NCI-H2081 (cell line): ENCODE measurements at places on chromosomes 2 and 18.
A peak's percentile ranks its signal among the peaks of the same experiment; 100 is the strongest.

DNA sequence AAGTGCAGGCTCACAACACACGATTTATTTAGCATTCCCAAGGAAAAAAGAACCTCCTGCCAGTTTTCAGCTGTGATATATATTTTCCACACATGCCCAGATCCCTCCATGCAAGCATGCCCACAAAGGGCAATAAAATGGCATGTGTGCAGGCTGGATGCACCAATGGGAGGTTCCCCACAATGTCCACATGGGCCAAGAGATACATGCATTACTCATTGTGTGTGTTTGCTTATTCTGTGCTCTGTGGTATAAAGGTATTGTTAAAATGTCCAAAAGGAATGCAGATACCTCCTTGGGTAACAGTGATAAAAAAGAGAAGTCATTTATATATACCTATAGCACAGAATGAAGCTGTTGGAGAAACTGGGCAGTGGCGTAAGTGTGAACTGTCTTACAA is 207.4 kb downstream of the FHOD3 start:
- DNase-seq: no peak

DNA sequence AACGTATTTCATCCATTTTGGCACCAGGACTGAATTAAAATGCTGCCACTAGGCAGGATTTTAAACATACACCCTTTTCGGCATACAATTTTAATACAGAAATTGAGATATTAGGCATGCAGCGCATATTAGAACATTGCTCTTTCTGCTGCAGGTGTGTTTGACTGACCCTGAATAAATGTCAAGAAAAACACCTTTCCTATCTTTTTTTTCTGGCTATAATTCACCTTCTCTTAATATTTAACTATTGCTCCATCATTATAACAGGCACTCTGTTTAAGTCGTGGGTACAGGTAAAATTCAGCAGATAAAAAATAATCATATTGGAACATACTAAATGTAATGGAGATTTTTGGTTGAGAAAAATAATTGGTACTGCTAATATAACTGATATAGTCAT is 905.9 kb downstream of the NRXN1 start:
- no peak for DNase-seq

DNA sequence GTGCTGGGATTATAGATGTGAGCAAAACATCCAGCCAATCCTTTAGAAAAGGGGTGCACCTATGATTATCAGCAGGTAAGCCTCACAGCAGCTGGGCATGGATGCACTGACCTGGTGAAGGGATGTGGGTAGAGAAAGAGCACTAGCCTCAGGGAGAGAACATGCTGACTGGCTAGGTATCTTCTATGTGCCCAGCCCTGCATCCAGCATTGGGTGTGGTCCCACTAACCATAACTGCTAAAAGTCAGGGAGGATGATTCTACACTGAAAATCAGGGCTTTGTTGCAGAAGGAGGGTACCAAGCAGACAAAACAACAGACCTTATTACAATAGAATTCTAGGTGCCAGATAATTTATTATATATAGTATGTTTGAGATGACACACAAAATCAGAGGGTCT is 21.1 kb upstream of the RGPD8 start:
- DNase-seq: no peak

DNA sequence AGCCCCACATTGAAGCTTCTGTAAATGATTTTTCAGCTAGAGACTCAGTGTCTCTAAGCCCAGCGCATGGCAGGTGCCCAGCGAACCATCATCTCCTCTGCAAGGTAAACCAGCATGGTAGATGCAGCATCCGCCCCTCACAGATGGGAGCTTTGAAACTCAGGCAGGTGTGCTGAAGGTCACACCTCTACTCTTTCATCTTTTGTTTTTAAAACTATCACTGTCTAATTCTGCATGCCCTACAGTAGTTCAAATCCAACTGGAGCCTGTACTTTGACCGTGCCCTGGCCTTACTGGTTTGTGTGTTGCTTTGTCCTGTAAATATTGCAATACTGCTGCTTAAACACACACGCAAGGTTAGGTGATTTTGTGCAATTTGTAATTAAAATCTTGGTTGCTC is 831.1 kb downstream of the GALR1 start:
- no peak for DNase-seq

DNA sequence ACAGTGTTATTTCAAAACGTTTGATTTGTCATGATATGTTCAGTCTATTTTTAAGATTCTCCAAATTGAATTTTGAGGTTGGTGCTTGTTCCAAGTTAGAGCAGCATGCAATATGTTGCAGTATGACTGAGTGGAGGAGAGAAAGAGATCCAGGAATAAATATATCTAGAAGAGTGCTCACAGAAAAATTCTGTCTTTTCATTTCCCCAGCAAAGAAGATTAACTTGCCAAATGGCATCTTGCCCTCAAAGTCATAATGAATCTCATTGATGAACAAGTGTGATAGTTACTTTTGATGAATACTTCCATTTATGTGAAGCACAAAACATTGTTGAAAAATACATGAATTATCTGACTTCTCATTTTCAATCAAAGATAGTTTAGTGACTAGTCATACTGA is 95.9 kb downstream of the KCNJ3 start:
- DNase-seq: no peak

DNA sequence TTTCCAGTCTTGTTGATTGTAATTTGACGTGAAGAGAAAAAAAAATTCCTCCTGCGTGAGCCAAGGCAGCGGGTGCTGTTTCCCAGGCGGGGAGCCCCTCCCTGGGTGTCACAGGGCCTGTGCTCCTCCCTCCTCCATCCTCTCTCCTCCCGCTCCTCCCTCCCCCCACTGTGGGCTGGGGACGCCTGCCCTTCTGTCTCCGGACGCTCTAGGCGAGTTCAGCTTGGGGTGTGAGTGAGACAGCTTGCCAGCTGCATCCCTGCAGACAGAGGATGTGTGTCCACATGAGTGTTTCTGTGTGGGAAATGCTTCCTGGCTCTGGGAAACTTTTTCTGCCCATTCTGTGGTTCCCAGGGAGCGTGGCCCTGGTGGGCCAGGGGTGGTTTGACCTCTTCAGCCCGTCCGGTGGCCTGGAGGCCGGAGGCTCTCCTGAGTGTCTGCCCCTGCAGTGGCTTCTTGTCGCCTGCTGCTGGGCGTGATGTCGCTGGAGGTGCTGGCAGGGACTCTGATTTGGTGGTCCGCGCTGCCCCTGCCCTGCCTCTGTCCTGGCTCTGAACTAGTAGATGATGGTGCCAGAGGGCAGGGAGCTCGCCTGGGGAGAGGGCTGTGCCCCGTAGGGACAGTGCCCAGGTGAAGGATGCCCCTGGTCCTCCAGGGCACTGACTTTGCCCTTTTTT is 96.4 kb downstream of the USP40 start:
- peak; percentile 41 for DNase-seq

GRCh38 chr2:866887-867286 is 83.8 kb upstream of the SNTG2 start:
- DNase-seq: no peak

- no peak for DNase-seq
These were observed 50.6 kb upstream of the OSR1 start for GRCh38 chr2:19409046-19409445.

- no peak for DNase-seq
These were observed 417.1 kb upstream of the CDH2 start for GRCh38 chr18:28594034-28594433.

- DNase-seq: no peak
These were observed 36.8 kb upstream of the AQP4 start for GRCh38 chr18:26902291-26902690.

DNA sequence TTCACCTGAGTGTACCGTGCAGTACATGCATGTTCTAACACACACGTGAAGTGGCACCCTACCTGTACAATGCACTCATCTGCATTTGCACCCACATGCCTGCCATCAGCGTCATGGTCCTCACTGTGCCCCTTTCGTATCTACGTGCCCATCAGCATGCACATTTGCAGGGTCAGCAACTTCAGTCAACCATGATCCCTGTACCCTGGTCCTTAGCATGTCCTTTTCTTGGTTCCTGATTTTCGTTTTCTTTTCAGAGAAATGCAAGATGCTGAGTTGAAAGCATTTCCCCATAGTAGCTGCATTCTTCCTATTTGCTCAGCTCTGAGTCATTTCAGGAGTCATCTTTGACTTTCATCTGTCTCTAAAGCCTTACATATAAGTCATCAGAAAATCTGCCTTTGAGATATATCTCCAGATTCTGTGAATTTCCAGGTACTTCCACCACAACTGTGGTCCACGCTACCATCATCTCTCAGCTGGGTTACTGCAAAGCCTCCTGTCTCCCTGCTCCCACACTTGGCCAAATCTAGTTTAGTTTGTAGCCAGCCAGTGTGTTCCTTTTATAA is 14.7 kb upstream of the PUM2 start:
- no peak for DNase-seq

DNA sequence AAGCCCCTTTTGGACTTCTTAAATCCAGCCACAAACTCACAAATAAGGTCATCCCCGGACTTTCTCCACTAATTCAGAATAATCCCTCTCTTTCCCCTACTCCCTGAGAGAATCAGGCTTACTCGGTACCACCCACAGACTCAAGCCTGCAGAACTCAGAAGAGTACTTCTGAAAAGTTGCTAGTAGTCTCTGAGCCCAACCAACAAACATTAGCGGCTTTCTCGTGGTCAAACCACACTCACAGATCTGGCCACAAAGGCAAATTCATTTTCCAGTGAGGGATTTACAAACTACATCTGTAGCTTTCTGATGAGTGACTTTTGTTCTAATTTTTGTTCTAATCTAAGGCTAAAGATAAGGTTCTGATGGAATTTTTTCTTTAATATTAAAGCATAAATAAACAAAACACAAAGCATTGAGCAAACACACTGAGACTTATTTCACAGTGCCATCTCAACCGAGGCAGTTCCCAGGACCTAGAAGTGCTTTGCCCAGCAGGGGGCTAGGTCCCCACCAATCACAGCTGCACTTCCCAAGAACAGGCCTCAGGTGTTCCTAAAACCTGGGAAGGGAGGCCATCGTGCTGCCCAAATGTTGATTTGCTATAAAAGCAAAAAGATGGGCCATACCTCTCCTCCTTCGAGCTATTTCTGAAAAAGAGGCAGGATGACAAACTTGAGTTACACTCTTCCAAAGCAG is 110.7 kb downstream of the COLEC12 start:
- no peak for DNase-seq

GRCh38 chr2:99706735-99707134 is 216.9 kb upstream of the REV1 start:
- DNase-seq: no peak

- DNase-seq: no peak
These were observed 61.0 kb downstream of the DAW1 start for GRCh38 chr2:227932403-227932802.

DNA sequence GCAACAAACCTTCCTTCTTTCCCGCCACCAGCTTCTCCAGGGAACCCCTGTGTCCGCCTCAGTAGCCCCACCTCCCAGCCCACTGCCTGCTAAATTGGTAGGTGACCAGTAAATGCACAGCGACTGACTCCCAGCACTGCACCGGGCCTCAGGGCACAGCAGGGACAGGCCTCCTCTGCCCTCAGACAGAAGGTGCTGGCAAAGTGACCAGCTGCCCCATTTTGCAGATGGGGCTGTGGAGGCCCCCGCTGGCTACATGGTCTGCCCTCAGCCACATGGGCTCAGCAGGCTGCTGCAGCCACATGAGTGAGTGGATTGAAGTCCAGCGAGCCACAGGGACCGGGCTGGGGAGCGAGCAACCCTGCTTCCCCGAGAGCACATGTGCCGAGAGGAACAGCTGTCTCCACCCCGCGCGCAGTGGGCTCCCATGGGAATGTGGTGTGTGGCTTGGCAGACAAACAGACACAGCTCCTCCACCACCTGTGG is 7.8 kb upstream of the NPPC start:
- DNase-seq: no peak

GRCh38 chr2:229732897-229733296 is 18.5 kb upstream of the DNER start:
- DNase-seq: no peak

GRCh38 chr2:231682603-231683291 is 25.6 kb upstream of the PTMA start:
- DNase-seq: peak; percentile 66

GRCh38 chr2:101710471-101711318 is 13.2 kb downstream of the MAP4K4 start:
- DNase-seq: no peak

DNA sequence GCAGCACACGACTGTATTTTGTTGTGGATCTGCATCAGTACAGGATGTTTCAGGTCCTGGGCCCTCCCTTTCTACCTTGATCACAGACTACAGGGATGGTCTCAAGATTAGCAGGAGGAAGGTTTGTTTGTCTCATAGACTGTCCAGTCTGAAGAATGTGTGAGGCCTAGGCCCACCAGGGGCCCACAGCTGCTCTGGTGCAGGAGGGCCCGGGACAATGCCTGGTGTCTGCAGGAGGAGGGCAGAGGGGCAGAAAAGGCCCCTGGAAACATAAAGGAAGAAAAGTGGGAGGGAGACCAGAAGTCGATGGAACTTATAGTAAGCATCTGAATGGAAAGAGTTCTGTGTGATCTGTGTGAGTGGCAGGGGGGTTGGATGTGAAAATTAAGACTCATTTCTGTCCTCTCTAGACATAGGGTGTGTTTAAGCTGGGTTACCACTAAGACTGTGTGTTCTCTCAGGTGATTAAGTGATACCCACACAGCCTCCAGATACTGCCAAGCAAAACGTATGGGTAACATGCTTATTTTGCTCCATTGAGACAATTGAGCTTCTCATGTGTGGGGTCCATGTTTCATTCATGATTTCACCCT is 33.4 kb upstream of the LPIN2 start:
- DNase-seq: no peak

DNA sequence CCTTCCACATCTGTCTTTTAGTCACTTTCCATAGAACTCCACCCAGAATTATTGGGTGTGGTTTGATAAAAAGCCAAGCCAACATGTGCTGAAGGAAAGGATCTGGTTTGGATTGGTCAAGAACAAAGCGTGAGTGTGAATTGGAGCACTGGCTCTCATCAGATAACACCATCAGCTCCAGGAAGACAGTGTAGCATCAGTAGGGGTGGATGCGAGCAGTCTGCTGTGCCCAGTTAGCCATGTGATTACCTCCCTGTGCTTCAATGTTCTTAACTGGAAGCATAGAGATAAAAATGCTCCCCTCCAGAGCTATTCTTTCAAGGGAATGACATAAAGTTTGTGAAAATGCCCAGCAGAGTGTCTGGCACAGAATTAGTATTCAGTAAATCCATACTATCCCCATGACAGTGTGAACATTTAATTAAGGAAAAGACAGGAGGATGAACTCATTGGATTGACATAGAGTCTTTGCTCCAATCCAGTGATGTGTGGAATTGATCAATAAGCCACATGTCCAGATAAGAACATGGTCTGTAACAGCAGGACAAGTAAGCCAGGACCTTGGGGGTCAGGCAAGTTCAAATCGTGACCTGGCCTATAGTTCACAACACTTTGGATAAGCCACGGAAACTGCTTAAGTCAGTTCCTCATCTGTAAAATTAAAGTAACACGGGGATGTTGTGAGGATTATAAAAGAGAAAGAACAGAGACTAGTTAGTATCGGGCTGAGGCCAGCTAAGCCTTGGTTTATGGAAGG is 68.0 kb downstream of the FAM124B start:
- no peak for DNase-seq

DNA sequence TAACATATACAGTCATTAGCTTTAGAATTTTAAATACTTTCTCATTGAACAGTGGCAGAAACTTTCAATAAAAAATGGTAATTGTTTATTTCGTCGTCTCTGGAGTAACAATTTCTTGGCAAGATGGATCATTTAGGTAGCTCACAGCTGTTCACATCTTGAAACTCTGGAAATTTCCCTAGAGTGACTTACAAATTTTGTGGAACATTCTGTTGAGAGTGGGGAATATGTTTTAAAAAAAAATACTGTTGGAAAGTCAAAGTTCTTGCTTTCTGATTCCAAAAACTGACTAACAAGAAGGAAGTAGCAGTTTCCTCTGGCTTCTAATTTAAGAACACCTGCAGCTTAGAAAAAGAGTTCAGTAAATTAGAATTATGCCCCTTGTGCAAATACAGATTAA is 11.2 kb upstream of the CALCRL start:
- no peak for DNase-seq

GRCh38 chr2:172736424-172737174 is 954 bp downstream of the RAPGEF4 start:
- no peak for DNase-seq
